NCI-H345 (cell line): ENCODE measurements at places on chromosomes 2 and 18.

GRCh38 chr2:200961674-200962073, 1.8 kb downstream of the ORC2 start:
- no peak for DNase-seq

- no peak for DNase-seq
Measured at GRCh38 chr2:215751200-215751910, 262.0 kb downstream of the MREG start.

DNA sequence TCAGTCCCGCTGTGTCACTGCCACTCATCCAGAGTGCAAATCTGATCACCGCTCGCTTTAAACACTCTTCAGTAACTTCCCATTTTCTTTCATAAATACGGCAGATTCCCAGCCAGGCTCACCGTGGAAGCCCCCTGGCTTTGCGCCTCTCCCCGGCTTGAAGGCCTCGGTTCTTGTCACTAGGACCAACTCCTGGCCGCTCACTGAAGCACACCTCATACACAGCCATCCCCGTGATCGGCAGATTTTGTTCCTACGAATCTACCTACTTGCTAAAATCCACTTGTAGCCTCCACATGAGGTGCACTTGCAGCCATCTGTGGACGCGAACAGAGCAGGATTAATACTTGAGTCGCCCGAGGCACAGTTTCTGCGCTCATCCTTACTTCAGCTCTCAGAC, 462.4 kb upstream of the MYT1L start:
- no peak for DNase-seq

DNA sequence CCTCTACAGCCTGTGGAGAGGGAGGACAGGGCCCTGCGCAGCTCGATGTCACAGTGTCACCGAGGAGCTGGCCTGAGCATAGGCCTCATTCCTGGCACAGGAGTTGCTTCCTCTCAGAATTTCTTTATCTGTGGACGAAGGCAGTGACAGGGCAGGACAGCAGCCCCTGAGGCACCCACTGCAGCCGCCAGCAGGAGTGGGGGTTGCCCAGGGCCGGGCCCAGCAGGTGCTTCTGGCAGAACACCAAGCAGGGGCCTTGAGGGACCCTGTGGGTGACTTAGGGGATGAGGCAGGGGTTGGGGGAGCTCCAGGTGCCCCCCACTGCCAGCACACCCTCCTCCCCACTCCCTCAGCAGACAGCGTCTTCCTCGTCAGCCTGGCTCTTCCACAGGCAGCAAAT, 290.0 kb downstream of the PHLPP1 start:
- DNase-seq: no peak

DNA sequence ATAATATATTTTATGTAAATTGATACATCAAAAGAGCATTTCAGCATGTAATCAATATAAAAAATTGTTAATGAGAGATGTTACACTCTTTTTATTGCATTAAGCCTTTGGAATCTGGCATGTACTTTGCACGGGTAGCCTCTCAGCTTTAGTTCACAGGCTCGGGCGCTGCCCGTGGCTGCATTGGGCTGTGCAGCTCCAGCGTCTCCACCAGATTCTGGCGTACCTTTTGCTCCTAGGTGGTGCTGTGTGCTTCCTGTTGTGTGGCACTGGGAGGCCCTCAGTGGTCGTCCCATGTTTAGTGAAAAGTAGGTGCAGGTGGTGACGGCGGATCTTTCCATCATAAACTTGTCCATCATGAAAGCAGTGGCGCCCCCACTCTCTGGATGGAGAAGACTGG, 24.4 kb downstream of the LRRFIP1 start:
- DNase-seq: no peak

DNA sequence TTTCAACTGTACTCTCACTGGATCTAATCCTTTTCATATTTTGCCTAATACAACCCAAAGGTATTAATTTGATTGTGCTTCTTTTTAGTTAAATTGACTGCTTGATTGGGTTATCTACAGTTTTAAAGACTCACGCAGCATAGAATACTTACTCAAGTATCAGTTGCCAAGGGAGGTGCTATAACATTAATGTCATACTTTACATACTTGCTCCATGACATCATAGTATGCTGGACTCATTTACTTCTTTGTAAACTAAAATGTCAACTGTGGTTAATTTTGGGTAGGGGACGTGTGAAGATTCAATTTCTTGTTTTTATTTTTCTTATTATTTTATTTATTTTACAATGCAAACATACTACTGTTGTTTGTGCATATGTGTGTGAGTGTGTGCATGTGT, 716.2 kb upstream of the VRK2 start:
- DNase-seq: no peak

- DNase-seq: no peak
Measured at GRCh38 chr2:54570925-54571694, 115.0 kb downstream of the SPTBN1 start.

GRCh38 chr2:160222546-160223283, 22.6 kb upstream of the ITGB6 start:
- DNase-seq: no peak

DNA sequence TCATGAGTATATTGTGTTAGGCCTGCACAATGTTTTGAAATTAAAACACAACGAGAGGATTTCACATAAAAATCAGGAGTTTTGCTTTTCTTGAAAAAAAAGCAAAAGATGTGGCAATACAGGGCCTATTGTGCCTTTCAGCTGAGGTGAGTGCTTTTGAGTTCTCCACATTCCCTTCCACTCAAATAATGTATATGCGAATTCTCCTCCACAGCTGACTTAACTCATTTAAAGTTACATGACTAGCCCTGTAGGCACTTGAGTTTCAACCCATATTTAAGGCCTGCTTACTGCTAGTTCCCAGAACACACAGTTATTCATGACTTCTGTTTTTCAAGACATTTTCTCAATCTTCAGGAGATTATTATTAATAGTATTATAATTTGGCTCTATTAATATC, 353.1 kb downstream of the NUP35 start:
- no peak for DNase-seq

DNA sequence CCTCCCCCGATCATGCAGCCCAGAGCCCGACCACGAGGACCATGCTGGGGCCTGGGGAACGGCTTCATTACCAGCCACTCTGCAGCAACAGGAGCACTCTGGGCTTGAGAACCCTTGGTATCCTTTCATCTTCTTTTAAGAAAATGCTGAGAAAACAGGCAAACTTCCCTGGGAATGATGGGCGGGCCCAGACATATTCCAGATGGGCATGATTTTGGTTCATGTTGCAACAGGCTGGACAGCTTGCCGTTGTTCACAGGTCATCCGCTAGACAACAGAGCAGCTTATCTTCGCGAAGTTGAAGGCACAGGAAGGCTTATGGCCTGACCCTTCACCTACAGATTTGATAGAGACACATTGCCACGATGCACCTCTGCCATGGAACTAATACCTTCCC, 121.0 kb downstream of the KLHL29 start:
- no peak for DNase-seq

GRCh38 chr2:26578581-26578980, 62.6 kb downstream of the CIB4 start:
- DNase-seq: no peak

DNA sequence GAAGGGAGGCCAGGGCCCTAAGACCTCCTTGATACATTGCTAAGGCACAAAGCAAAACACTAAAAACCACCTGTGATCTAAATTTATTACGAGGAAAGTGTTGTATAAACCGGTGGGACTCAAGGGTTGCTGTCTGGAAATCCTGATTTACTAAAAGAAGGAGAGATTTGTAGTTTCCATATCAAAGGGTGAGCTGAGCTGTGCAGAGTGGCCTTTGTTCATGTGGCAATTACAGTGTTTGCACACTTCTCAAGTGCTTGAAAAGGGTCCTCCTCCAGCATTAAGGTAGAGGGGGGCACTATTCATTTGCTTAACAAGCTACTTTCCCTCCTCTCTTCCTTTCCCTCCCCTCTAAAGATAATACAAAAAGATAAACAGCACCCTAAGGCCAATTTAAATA, 30.5 kb upstream of the ITGA4 start:
- DNase-seq: peak; percentile 88

GRCh38 chr2:132632000-132632649, 37.9 kb downstream of the LYPD1 start:
- no peak for DNase-seq

DNA sequence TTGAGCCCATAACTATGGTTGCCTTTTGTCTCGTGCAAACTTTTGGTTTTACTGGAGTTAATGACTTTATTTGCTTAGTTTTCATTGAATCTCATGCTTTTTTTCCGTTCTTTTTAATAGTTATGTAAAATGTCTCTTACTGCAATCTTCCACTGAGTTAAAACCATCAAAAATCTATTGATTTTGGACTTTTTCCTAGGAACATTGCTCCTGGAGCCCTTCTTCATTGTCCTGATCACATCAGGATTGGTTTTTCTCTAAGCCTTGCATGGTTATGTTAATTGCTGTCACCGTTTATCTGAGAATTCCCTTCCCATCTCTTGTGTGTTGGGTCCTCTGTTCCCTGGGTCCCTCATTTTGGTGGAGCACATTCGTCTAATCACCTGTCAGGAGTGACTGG, 125.5 kb downstream of the PARD3B start:
- DNase-seq: no peak

DNA sequence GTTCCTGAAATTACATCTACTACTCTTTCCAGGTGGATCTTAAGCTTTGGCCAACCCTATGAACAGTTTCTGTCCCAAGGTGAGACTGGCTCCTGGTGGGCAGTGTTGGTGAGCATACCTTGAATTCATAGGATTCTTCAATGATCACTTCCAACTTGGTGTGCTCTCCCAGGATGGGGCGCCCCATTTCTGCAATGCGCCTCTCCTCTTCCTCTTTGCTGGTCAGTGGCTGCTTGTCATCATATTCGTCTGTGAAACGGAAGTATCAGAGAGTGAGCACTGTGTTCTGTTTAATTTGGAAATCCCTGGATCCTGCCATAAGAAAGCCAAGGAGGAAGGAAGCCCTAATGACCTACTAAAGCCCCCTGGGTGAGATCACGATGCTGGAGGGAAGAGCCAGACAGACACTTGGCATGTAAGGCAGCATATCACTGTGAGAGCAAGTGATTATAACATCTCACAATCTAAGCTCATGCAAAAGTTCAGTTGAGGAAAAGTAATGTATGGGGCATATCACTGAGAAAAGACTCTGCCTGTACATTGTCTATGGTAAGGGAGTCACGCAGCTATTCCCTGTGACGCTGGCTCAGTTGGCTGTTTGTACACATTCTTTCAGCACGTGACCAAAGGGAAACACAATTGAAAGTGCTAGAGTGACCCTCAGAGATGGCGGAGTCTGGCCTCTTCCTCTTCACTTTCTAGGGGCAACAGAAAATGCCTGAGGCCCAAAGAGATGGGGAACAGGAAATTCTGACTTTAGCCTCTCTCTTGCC, 287.0 kb downstream of the SLC8A1 start:
- DNase-seq: no peak

GRCh38 chr2:233037078-233037477, 4.6 kb downstream of the NEU2 start:
- DNase-seq: no peak

DNA sequence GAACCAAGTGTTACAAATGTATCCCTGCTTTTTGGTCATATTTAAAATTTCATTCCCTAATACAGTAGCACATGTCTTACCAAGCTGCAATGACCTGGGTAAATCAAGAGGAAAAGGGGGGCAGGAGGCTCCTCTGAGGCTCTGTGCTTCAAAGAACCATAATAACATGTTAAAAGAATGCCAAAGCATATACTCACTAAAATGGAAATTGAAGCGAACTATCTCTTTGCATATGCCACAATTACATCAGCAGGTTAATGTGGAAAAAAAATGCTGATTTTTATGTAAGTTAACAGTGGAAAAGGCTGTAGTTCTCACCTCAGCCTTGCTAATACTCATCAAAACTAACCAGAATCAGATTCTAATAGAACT, 37.5 kb upstream of the NCKAP5 start:
- no peak for DNase-seq

DNA sequence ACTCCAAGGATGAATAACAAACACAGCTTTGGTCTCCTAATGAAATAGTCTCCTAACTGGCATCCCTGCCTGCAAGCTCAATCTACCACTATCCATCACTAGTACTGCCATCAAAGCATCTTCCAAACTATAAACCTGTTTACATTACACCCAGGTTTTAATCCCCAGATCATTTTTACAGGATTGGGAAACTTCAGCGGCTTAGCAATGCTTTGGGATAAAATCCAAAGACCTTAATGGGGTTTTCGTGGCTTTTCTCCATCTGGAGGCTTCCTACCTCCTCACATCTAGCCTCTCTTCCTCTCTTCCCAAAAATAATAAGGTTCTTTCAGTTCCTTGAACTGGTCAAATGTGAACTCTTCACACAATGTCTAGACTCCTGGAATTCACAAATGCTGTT, 92.2 kb upstream of the SETBP1 start:
- DNase-seq: no peak

- DNase-seq: no peak
Measured at GRCh38 chr2:212546669-212547068, 8.1 kb upstream of the ERBB4 start.

DNA sequence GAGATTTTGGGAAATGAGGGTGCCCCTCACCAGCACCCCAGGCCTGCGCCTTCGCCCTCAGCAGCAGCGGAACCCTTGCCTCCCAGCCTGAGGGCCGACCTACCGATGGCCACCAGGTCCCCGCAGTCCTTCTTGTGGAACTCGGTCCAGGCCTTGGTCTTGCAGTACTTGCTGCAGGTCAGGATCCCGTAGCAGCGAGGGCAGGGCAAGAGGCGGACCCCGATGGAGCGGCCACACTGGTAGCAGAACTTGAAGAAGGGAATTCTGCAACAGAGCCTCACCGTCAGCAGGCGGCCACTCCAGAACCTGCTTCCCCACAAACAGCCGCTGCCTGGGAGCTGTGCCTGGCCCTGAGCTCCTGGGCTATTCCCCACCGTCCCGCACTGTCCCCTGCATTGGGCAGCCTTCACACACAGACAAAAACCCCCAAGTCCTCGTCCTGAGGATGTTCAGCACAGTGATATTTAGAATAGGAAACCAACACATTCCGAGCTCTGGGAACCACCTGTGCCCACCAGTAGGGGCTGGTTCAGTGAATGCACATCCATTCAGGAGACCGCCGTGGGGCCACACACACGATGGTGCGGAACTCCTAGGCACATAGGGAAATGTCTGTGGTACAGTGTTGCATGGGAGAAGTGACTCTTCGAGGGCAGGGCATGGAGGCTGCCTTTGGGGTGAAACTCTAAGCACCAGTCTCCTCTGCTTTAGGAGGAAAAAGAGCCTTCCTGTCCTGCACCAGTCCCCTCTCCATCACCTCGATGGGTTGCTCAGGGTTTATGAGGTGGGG, 45.6 kb downstream of the GPC1 start:
- DNase-seq: no peak

GRCh38 chr18:38635709-38636430, 1070.3 kb upstream of the CELF4 start:
- no peak for DNase-seq

GRCh38 chr2:45085487-45085886, 76.2 kb upstream of the SIX2 start:
- DNase-seq: no peak

GRCh38 chr2:66344087-66344663, 90.8 kb upstream of the MEIS1 start:
- no peak for DNase-seq

DNA sequence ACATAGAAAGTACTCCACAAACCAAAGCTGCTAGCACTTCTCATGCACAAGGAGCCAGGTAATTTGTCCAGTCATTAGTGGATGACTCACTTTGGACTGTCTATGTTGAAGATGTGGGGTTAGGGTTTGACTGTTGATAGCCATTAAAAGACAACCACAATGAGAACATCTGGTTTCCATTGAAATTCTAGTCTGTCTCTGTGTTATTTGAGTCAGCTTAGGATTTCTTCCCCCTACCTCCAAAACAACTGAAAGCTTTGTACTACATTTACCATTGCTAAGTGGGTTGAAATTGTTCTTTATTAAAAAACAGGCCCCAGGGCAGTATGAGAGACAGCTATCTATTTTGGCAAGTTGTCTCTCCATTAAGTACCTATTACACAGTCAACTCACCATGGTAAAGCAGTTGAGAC, 50.2 kb upstream of the ANKRD44 start:
- DNase-seq: no peak
